OCI-LY7 (cell line): ENCODE measurements at places on chromosomes 16 and 17.

DNA sequence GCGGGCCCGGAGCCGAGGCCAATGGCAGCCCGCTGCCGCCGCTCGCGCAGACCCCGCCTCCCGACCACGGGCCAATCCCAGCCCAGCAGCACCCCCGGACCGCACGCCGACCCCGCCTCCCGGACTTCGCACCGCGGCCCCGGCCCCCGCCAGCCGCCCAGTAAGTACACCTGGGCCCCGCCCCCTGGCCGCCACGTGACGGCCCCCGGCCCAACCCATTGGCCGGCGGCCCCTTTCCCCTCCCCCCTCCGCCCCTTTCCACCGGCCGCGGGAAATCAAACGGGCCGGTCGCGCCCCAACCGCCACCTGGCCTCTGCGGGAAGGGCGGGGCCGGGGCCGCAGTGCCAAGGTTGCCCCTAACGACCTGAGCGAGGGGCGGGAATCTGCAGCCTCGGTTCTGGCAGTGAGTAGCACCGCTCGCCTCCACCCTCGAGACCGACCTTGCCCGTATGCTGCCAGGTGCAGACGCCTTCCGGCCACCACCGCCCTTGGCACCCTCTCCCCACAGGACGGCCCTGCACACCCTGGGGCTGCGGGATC lies at the start of gene YBX2:
Gene YBX2, minus strand, starts transcription at position 26 of the 540 bp plus-strand sequence. CDS start 139 bp downstream, outside the sequence.
- peak; percentile 94 for DNase-seq

DNA sequence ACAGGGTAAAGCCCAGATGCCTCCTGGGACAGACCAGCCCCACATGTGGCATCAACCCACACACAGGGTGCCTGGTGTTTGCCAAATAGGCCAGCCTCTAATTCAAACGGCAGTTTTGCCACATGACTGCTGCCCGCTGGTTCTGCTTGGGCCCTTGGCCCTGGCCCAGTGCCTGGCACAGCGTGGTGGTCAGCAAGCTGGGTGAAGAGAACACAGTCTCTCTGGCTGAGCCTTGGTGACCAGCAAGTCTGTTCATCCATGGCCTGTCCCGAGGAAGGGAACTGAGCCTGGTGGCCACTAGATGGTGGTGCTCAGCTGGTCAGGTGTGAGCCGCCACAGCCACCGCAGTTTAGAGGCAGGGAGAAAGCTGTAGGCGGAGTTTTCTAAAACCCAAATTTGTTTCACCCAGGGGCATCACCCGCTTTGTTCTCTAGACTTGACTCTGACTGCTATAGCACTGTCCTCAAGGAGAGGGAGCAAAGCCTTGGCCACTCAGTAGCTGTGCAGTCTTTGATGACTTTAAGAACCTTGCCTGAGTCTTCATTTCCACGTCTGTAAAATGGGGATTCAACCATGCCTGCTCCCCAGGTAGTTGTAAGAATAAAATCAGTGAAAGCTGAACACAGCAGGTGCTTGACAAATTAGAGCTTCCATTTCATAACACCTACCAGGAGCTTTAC lies 4.7 kb upstream of the GFAP start:
- peak; percentile 79 for DNase-seq

- no peak for DNase-seq
These were observed 4.0 kb upstream of the ZC3H18 start for GRCh38 chr16:88566158-88566557.

GRCh38 chr17:28317966-28318758 lies 838 bp upstream of the TMEM97 start:
- DNase-seq: peak; percentile 34

- no peak for DNase-seq
These were observed 3.2 kb downstream of the KIFC3 start for GRCh38 chr16:57798953-57799599.

DNA sequence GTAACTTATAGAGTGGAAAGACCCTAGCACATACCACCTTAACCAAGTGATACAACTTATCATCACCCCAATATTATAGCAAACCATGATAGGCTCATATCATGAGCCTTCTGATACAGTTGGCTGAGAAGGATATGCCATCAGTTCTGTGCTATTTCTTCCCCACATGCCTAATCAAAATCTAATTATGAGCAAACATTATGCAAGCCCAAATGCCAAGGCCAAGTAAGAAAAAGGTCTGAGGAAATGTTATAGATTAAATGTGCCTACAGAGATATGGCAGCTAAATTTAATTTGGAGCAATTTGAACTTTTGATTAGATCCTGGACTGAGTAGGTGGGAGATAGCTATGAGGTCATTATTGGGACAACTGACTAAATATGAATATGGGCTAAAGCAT lies 225.9 kb upstream of the PMFBP1 start:
- DNase-seq: no peak

DNA sequence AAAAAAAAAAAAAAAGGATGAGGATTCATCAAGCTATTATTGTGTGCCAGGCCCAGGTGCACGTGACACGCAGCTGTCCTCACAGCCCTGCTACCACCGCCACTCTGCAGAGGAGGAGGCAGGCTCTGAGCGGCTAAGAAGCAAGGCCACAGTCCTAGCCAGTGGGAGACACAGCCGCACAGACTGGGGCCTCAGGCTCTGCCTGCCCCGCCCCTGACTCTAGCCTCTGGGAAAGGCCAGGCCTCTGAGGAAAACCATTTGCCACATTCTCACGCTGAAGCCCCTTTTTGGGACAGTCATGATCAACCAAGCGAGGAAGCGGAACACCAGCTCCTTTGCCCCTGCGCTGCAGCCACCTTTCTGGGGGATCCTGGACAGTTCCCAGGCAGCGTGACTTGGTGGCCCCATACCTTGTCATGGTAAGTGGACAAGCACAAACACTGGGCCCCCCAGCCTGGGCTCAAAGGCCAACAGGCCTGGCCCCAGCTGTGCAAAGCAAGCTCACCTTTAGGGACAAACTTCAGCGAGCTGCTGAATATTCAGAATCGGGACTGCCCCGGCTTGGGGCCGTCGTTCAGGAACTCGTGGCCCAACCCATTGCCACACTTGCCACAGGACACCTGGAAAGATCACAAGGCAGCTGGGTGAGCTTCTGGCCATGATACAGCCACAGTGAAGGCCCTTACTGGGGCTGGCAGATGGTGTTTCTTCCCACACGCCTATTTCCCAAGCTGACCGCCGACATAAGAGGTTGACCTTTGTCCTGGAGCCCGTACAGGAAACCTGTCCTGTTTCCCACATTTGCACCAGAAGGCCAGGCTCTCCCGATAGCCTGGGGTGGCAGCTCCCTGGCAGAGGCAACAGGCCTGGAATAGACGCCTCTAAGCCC lies 2.5 kb downstream of the MSRB1 start:
- no peak for DNase-seq

GRCh38 chr16:64809876-64810629 lies 311.8 kb downstream of the CDH11 start:
- DNase-seq: no peak

GRCh38 chr17:73983621-73984400 lies 219.7 kb upstream of the RPL38 start:
- DNase-seq: no peak

GRCh38 chr16:84270071-84270470 lies 24.6 kb upstream of the WFDC1 start:
- no peak for DNase-seq

GRCh38 chr17:67574658-67575293 lies 143.0 kb upstream of the NOL11 start:
- DNase-seq: no peak

DNA sequence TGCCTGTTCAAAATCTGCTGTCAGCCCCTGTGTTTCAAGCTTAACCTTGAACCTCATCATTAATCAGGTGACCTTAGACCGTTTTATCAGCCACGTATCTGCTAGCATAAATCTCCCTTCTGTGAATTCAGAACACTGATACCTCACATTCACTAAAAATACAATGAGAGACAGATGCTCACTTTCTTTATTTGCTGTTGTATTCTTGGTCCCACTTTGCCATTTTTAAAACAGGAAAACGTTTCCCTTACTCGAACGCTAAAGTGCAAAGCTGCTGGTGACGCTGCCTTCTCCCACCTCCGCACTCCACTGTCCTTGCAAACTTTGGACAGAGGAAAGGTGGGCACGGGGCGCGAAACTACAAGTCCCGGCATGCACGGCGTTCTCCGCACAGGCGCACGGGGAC lies 220 bp upstream of the ARHGAP44 start:
- DNase-seq: peak; percentile 72

DNA sequence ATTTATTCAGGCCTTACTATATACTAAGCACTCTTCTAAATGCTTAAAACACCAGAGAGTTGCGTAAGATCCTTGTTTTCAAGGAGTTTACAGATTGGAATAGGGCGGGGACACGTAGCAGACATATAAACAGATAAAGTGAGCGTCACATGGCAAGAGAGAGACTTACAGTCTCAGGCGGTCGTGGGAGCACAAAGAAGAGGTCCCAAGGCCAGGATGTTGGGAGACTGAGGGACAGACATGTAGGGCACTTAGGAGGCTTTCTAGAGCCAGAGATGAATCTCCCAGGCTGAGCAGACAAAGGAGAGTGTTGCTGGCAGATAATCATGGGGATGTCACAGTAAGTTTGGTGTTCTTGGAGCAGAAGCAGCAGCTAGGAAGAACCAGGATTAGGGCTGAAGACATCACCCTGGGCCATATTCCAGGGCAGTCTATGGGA lies 119.1 kb upstream of the ANKFN1 start:
- no peak for DNase-seq

DNA sequence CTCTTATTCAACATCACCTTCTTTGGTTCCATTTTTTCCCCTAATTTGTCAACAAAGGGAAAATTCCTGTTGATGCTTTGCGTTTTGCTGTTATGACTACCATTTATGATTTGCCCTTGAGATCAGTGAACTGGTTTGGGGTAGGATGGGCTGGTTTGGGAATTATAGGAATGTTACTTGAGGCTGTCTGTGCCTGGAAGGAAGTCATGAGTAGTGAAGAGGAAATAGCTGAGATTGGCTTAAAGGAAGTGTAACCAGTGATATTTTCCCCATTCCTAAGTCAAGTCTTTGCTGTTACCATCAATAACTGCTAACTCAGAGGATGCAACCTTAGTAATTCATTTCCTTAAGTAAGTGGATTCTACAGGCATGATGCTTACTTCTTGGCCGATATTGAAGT lies 179.2 kb downstream of the MAP2K6 start:
- no peak for DNase-seq

DNA sequence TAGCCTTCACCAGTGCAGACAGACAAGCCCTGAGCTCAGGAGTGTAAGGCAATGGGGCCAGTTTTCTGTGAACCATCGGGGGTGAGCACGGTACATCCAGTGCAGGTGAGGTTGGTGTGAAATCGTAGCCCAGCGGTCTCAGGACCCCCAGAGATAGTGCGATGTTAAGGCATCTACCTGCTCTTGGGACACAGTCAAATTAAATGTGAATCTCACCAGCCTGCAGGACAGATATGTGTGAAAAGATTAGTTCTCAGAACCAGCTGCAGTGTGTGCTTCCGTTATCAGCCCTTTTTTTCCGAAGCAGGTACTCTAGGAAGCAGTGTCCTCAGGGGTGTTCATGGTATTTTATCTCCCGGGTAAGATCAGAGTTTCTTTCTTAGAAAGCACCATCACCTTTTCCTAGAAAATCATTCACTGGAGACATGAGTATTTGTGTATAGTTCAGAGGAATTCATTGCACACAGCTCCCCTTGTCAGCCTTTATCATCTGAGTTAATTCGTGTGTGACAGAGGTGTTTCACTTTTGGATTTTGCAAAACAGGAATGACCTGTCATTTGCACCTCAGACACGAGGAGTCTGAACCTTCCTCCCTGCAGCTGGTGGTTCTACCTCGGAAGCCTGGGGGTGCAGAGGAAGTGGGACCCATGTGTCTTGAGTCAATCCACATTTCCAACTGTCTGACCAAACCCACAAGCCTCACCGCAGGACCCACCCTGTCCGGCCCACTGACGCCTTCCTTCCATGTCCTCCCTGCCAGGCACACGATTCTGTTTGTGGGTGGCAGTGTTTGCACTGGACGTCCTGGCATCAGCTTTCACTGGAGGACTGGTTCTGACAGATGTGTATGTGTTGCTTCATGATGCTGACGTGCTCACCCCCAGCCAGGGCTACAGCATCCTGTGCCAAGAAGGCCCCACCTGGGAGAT lies 107.8 kb downstream of the CLEC16A start:
- DNase-seq: no peak

DNA sequence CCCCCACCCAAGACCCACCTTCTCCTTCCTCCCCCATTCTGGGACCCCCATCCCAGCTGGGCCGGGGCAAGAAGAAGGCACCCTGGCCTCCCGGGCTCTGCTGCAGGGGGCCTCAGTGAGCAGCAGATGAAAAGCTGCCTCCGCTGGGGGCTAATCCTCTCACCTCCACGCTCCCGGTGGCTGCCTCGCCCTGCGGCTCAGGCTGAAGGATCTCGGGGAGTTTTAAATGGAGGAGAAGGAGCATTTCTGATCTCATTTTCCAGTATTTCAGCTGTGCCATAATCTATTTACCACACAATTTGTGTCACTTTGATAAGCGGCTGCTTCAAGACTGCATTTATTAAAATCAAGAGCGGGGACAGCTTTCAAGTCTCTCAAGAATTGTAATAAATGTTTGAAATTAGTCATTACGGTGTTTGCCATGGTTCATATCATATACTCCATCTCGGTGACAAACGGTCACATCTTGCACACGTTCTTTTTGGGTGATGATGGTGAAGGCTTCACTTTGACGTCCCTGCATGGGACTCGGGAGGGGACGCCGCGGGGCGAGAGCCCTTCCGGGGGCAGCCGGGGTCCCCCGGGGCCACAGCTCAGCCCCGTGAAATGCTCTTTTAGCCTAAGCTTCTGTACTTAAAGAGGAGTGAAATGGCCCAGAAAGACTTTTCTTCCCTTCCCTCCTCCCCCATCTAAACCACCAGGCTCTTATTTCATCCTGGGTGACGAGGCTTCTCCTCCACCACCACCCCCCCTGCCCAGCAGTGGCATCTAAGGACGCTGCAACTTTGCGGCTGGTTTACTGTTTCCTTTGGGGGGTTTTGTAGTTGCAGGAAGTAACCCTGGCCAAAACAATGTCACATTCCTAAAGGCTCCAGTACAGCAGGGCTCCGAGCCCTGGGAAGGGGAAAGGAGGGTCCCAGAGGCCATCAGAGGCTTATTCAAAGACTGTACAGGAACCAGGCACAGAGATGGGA lies 313.1 kb upstream of the TNRC6C start:
- no peak for DNase-seq

DNA sequence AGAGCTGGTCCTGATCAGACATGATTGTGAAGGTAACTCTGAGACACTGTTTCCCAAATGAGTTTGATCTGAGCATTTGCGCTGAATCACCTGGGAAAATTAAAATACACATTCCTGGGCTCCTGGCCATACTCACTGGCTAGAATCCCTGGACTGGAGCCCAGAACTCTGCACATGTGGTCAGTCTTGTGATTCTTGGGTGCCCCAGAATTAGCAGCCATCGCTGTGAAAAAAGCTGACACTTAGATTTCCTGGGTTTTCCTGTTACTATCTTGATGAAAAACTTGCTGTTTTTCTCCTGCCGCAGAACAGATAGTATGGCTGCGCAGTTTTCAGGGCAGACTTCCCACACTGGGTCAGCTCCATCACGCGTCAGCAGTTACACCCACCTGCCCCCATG lies 24.6 kb downstream of the NECAB2 start:
- DNase-seq: no peak

- no peak for DNase-seq
These were observed 19.1 kb downstream of the NGFR start for GRCh38 chr17:49514071-49514721.
